ENCODE measurements at places on chromosomes 6 and 20.

GRCh38 chr6:105593056-105593690 lies 190.3 kb upstream of the PREP start:
- no peak for DNase-seq

DNA sequence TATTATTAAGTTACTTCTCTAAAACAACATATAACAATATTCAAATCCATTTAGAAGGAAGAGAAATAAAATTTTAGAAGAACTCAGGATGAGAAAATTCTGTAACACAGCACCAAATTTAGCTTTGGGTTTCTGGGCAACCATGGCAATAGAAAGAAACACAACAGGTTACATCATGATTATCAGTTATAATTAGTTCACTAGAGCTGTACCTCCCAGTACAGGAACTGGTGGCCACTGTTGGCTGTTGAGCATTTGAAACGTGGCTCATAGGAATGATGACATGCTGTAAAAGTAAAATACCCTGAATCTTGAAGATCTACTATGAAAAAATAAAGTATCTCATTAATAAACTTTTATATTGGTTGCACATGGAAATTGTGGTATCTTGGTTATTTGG lies 23.7 kb upstream of the MAP3K4 start:
- DNase-seq, result no peak

- DNase-seq, result no peak
These were observed 92.7 kb downstream of the FAM217A start for GRCh38 chr6:3986241-3986640.

- DNase-seq, result no peak
These were observed 43.1 kb upstream of the ZNF337 start for GRCh38 chr20:25739615-25740320.

DNA sequence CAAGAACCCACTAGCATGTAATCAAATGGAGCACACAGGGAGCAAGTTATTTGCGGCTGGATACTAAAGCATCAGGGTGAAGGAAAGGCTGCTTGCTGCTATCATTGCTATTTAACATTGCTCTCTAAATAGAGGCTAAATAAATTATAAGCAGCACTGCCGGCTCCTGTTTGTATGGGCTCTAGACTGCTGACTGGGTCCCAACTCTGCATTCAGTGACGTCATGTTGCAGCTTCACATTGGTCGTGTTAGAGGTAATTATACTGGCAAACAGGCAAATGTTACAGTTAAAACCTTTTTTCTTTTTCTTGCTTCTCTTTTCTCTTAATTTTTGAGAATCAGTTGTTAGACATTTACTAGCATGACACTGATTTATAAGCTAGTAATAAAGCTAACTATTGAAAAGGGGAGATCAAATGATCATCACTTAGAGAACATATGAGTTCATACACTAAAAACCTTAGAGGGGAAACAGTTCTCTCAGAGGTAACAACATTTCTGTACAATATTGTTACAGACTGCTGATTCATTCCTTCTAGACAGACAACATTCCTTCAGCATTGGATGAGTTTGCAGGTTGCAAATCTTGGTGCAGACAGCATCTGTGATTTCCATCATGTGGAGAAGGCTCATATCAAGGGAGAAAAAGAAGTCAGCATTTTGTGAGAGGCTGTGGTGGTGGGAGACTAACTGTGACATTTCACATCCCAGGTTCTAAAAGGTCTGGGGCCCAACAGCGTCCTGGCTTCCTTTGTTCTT lies 15.9 kb downstream of the RFPL4B start:
- no peak for DNase-seq

Measured in activated naive CD4-positive, alpha-beta T cell (primary cell).